ENCODE measurements at places on chromosomes 12 and 14.
A peak's percentile ranks its signal among the peaks of the same experiment; 100 is the strongest.

DNA sequence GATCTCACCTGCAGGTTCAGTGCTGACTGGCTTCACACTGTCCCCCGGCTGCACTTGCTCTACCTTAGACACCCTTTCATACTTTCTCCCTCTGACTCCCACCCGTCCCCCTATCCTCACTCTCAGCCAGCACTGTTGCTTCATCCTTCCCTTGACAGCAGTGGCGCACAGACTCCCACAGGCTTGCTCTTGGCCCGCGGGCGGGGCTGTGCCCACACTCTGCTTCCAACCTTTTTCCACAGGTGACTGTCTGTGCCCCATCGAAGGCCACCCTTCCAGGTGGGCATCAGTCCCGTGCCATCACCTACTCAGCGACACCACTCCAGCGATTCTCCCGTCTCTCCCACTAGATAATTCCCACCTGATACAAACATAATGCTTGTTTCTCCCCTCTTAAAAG lies 1.0 kb upstream of the RPS6KL1 start:
- no peak for DNase-seq

GRCh38 chr14:62253171-62253570 lies 491.0 kb downstream of the SNAPC1 start:
- DNase-seq, result no peak

DNA sequence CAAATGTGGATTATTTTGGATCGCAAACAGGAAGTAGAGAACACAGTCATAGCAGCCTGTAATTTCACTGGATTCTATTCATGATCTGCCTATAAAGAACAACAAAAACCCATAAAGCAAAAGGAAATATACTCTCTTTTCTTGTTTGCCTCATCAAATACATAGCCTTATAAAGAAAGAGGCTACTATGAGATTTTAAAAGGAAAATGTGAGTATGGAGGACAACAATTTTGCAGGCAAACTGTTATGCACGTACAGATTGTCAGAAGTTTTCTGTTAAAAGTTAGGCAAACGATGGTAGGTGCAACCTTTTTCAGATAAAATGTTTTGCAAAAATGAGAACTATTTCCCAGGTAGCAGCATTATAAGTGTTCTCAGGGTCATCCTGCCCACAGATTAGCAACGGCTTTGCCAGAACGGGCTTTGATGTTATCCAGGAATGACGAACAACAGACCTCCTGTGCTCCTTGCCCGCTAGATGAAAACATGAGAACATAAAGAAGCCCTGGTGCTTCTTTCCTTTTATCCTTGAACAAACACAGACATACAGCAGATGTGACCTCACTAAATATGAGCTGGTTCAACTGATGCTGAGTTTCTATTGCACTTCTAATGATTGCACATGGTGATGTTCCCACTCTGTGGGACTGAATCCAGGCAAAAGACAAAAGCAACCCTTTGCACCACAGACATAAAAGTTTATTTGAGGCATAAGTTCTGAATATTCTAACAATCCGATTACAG lies 88.1 kb downstream of the ITPR2 start:
- DNase-seq, result no peak

GRCh38 chr14:52279408-52279807 lies 11.9 kb downstream of the PTGDR start:
- DNase-seq, result no peak

GRCh38 chr12:25009496-25010092 lies 60.7 kb upstream of the BCAT1 start:
- DNase-seq, result no peak

DNA sequence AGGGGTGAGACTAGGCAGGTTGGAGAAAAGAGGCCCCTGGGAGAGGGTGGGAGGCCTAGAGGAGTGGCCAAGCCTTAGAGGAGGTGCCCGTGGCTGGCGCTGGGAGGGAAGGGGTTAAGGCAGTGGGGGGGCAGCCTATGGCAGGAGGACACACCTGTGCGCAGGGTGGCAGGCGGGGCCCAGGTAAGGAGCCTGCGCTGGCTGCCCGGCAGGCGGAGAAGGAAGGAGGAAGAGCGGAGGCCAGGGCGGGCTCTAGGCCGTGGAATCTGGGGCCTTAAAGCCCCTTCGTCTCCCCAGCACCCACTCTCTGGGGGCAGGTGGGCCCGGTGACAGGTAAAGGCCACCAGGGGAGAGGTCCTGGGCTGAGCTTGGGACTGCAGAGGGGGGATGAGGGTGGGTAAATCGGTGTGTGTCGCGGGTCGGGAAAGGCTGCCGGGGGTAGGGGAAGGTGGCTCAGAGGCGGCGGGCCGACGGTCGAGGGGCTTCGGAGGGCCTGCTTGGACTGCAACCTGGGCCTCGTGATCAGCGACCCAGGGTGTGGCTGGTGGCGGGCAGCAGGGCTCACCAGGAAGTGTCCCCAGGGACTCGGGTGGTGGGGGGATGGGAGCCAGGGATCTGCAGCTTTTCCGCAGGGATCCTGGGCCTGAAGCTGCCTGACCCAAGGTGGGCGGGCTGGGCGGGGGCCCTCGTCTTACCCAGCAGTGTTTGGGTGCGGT lies 7.3 kb downstream of the PHB2 start:
- DNase-seq, result no peak

DNA sequence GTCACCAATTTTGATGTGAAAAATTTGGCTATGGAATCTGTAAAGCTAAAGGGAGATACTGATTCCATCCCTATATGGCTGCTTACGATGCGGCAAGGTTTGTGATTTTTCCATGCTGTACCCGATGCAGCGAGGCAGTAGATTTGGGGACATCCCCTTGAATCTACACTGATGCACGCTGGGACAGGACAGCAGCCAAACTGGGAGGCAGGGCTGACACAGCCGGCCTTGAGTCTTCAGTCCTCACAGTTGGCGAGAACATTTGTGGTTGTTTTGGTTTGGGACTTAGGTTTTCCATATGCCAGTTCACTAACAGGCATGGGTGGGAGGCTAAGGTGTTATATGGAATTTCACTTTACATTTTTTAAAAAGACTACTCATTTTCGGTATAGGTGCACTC lies 3.8 kb downstream of the GALNT16 start:
- DNase-seq, result no peak

DNA sequence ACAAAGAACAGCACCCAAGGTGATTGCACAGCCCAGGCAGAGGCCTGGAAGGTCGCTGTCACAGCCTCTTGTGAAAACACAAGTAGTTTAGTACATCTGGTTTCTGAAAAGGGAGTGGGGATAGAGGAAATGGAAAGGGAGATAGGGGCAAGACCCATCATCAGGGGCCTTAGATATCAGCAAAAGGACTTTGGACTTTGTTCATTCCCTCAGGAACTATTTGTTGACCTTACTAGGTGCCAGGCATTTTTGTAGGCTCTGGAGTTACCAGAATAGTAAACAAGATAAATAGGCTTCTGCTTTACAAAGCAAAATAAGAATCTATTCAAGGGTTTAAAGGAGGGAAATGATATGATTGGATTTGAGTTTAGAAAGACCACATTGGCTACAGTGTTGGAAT lies 199.4 kb upstream of the CDKN3 start:
- no peak for DNase-seq

DNA sequence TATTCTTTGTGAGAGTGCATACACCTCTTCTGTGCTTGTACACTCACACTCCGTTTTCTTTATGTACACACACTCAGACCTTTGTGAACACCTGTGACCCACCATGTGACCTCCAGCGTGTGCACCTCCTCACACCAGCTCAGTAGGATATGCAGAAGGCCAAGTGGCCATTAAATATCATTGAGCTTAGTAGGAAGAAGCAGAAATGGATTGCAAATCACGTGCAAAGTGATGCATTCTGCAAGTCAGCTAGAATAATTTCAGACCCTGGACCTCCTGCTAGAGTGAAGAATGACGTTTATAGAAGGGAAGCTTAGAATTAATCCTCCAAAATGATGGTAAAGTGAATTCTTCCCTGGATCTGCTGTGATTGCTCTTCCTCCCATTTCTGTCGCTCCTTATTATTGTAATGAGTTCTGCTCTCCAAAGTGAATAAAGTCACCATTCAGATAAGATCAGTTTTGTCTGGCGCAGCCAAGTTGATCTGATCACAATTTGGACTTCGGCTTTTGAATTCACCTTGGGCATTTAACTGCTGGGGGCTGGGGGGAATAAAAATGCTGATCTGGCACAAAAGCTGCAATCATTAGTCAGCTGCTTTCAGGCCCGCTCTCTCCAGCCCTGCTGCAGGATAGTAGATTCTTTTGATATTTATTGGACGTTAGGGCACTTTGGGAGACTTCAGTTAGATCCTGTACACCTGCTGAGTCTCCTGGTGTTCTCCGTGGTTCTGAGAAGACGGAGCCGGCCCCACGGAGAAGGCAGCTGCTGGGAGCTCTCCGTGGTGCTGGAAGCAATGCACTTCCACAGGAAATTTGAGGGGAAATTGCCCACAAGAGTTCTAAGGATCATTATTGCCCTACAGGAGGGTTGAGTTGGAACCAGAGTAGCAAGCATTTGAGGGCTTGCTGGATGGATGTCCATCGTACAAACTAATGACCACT lies 12.4 kb upstream of the NRXN3 start:
- no peak for DNase-seq

DNA sequence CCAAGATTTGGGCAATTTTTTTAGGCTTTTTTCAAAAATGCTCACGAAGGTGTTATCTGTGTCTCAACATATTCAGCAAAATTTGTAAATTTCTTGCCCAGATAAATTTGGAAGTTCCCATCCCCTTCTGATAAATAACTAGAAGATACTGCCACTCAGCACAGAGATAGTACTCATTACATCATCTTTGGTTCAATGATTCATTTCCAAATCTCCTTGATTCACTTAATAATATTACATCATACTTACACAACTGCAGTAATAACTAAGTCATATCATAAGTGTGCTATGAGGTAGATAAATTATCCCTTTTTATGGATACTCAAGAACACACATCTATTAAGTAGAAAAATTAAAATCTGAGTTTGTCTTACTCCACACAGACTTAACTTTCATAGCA lies 89.4 kb downstream of the RPAP3 start:
- DNase-seq, result no peak

- DNase-seq, result peak; percentile 79
Measured at GRCh38 chr12:49538510-49539403, at the start of gene KCNH3. KCNH3 (plus strand) TSS chr12:49539030; CDS start chr12:49539417, 387 bp downstream.

- no peak for DNase-seq
Measured at GRCh38 chr14:104805326-104805678, 4.4 kb downstream of the ZBTB42 start.

DNA sequence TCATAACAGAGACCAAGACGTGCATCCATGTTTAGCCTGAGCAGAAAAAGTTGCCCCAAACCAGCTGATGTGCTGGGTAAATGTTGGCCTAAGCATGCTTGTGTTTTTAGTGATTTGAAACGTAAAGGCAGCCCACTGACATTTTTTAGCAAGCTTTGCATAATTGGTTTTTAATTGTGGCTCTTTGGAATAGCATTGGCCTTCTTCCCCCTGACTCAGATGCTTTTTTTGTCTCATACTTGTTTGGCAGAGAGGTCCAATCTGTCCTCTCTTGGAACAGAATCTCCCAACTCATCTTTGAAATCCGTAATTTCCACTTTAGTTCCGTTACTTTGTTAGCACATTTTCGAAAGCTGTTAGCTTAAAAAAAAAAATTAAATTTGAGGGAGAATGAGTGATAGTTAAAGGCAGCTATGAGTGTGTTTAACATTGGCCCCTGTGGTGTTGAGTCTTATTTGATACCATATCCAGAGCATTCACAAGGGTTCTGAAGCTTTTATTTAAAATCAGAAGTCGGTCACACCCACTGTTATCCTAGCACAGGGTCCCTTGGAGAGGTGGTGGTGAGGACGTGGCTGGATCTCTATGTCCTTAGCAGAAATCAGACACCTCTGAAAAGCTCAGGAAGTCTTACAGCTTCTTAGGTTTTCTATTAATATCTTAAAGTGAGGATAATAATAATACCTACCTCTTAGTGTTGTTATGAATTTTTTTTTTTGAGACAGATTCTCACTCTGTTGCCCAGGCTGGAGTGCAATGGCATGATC lies 15.6 kb downstream of the JDP2 start:
- DNase-seq, result no peak

DNA sequence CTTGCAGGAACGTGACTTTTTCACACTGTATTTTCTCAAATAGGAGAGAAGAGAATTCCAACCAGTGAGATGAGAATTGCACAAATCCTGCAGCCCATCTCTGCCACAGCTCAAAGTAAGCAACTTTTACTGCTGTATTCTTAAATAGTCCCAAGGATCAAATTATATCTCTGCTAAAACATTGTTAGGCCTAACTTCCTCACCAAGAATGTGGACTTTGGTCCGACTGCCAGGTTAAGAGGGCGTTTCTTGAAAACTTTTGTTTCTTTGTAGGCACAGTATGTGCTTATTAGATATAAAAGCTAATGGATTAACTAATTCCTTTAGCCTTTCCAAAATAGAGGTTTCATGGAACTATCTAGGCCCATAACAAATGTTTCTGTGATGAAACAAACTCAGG lies 61.4 kb upstream of the IFNG-AS1 start:
- no peak for DNase-seq

- DNase-seq, result no peak
Measured at GRCh38 chr12:57455374-57456144, 452 bp downstream of the INHBE start.

Data from stimulated activated CD4-positive, alpha-beta T cell treated with anti-CD3 and anti-CD28 coated beads, TNF-alpha, amount 100 ng/mL, for 24 hours (primary cell).